ENCODE measurements at places on chromosomes 16 and 17. TPM values are rescaled to one million over a fixed set of nuclear protein-coding genes. Genes with fewer than 3 reads are reported as not detected.

GRCh38 chr16:49855822-49856671 is at the start of gene ZNF423:
TSS of gene ZNF423 (minus strand) at chr16:49856112. CDS start at chr16:49855774, 338 bp downstream.
- H3K27me3 ChIP-seq = peaks cover 42% of the 10 kb centered on the region
- H3K27ac ChIP-seq = no peak within 1 kb of the TSS
- H3K4me3 ChIP-seq = peak within 1 kb of the TSS; percentile 77

Gene EFNB3
- not detected for total RNA-seq

DNA sequence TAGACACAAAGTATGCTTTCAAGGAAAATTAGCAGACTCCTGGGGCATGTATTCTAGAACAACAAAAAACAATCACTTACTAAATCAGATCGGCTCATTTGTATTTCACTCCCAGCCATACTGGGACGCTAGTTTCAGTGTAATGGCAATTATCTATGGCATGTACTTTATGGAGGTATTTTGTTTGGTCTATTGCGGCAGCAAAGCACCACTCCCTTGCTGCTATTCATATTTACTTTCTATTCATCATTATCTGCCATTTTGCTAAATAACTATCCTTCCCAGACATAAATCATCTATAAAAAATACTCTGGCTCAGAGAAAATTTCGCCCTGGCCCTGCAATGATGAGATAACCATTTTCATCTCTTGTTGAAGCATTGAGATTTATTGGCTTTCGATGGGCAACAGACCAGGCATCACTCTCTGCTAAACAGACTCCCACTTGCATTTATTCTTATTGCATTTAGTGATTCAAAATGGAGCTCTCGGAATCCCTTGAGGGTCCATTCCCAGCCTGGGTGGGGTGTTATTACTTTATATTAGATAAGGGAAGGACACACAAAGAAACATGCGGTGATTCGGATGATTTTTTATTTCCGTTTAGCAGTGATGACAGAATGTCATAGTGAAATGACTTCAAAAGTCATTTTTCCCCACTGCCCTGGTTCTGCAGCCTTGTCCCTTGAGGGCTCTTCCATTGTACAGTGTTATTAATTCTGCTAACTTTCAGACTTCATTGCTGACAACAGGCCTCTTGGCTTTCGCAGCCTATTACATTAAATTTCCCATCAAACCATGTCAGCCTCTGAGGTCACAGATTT is 225.8 kb downstream of the IRX3 start:
- no peaks in the 10 kb centered on the region for H3K36me3 ChIP-seq
- H3K27ac ChIP-seq = no peak overlapping the region
- H3K27me3 ChIP-seq = no peaks in the 10 kb centered on the region
- no peak for DNase-seq

DNA sequence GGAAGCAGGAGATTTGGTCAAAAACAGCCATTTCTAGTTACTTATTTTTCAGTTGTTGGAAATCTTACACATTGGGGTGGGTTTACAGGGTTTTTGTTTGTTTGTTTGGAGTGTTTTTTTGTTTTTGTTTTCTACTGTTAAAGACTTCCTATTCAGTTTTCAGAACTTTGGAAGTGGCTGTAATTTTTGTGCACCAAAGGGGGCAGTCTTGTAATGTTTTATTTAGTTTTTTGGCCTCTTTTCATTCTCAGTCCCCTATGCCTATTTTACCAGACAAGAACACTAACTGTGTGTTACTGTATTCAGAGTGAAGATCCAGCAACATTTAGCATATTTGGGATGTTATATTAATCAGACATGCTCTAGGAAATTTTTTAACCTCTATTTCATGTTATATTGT is 20.6 kb downstream of the TPPP3 start:
- no peaks in the 10 kb centered on the region for H3K27me3 ChIP-seq
- no peak for DNase-seq
- no peaks in the 10 kb centered on the region for H3K4me1 ChIP-seq

DNA sequence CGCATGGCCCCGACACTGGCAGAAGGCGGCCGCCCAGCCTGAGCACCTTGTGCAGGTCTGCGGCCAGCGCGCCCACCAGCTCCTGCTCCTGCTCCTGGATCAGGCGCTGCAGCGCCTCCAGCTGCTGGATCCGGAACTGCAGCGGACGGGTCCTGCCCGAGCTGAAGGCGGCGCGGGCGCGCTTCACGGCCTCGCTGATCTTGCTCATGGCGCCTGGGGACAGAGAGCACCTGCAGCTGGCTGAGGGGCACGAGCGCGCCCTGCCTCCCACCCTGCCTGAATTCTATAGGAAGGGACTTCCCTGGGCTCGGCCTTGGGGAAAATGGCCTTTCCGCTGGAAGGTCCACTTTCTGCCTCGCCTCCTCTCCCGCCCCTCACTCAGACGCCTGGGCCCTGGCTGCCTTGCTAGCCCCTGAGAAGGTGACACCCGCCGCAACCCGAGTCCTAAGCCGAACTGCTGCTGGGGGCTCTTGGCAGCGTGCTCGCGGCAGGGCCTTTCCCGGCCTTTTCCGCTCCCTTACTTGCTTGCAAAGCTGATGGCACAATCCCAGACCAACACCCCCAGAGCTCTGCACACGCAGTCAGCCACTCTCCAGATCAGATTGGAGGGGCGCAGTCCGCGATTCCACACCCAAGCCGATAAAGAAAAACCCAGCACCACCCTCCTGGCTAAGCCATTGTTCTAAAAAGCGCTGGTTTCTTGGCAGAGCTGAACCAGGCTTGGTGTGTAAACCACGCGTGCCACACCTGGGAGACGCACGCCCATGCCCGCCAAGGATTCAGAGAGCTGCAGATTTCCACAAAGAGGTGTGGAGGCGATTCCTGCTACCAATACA is 3.0 kb downstream of the ALDH3A1 start:
- peak; percentile 85 for DNase-seq
- H3K27me3 ChIP-seq = peaks cover 8% of the 10 kb centered on the region
- H3K27ac ChIP-seq = no peak overlapping the region
- peak overlapping the region; percentile 77 for H3K4me3 ChIP-seq

- no peaks in the 10 kb centered on the region for H3K36me3 ChIP-seq
- H3K27ac ChIP-seq = no peak overlapping the region
- DNase-seq = no peak
- peaks cover 6% of the 10 kb centered on the region for H3K4me1 ChIP-seq
- peaks cover 17% of the 10 kb centered on the region for H3K27me3 ChIP-seq
- no peak overlapping the region for H3K4me3 ChIP-seq
Observed at GRCh38 chr17:7824021-7824924, 9.7 kb upstream of the KDM6B start.

DNA sequence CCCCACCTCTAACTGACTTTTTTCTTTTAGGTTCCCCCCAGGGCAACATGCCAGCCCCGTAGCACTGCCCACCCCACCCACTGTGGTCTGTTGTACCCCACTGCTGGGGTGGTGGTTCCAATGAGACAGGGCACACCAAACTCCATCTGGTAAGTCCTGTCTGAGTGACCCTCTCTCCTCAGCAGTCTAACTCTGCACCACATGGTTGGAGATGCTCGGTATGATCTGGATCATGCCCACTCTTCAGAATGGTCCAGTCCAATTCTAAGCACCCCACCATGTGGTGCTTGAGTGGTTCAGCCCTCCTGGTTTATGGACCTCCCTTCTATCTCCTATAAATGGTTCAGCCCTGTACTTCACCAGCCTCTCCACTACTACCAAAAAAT is 5.9 kb downstream of the KDM6B start:
- no peaks in the 10 kb centered on the region for H3K36me3 ChIP-seq
- H3K27ac ChIP-seq = peak overlapping the region; percentile 99
- H3K27me3 ChIP-seq = no peaks in the 10 kb centered on the region
- peak; percentile 20 for DNase-seq
- H3K4me3 ChIP-seq = peak overlapping the region; percentile 93

Gene CD300H
- not detected for total RNA-seq

DNA sequence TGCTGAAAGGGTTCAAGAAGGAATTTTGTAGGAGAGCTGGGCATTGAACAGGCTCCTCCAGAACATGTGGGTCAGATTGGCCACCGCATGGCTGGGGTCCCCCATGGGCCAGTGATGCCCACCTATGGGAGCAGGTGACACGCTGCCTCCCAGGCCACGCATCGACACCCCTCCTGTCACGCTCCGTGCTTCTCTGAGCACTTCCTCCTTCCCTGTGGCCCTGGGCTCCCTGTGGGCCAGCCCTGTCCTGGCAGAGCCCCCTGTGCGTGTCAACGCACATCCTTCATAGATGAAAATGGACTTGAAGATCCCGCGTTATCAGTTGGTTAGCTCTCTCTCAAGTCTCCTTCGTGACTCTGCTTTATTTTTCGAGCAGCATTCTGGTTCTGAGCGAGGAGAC is 160.3 kb downstream of the RPTOR start:
- peaks cover 10% of the 10 kb centered on the region for H3K36me3 ChIP-seq
- no peak for DNase-seq
- H3K27ac ChIP-seq = peak overlapping the region; percentile 65
- no peaks in the 10 kb centered on the region for H3K27me3 ChIP-seq
- no peak overlapping the region for H3K4me3 ChIP-seq
- peaks cover 47% of the 10 kb centered on the region for H3K4me1 ChIP-seq

DNA sequence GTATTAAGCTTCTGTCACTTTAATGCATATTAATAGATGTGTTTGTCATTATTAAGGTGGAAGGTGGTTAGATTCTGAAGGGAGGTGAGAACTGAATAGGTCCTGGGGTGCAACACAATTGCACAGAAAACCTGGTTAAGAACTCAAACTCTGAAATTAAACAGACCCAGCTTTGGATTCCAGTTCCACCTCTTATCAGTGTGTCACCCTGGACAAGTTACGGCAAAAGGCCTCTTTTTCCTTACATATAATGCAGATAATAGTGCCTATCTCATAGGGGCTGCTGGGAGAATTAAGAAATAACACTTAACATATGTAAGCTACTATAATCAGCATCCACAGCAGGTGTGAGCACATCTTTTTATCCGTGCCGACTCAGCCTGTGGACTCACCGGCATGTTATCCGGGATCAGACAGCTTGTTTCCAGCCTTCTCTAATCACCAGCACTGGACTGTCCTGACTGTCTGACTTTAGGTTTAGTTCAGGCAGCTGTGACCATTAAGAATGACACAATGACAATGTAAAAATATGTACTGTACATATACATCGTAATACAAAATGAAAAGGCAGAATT is 31.4 kb downstream of the TEX2 start:
- no peaks in the 10 kb centered on the region for H3K27me3 ChIP-seq
- H3K4me3 ChIP-seq = no peak overlapping the region

GRCh38 chr17:79280866-79281572 is 206.4 kb downstream of the ENGASE start:
- H3K4me1 ChIP-seq = no peaks in the 10 kb centered on the region
- no peak overlapping the region for H3K27ac ChIP-seq
- H3K4me3 ChIP-seq = no peak overlapping the region
- DNase-seq = no peak
- no peaks in the 10 kb centered on the region for H3K27me3 ChIP-seq

- no peaks in the 10 kb centered on the region for H3K27me3 ChIP-seq
- no peak for DNase-seq
Observed at GRCh38 chr16:3215601-3216262, 19.2 kb downstream of the ZNF200 start.

GRCh38 chr16:3562914-3563480 is 14.2 kb downstream of the NLRC3 start:
- H3K27me3 ChIP-seq = no peaks in the 10 kb centered on the region
- no peak overlapping the region for H3K27ac ChIP-seq
- H3K4me3 ChIP-seq = no peak overlapping the region
- DNase-seq = no peak
- peaks cover 3% of the 10 kb centered on the region for H3K4me1 ChIP-seq

DNA sequence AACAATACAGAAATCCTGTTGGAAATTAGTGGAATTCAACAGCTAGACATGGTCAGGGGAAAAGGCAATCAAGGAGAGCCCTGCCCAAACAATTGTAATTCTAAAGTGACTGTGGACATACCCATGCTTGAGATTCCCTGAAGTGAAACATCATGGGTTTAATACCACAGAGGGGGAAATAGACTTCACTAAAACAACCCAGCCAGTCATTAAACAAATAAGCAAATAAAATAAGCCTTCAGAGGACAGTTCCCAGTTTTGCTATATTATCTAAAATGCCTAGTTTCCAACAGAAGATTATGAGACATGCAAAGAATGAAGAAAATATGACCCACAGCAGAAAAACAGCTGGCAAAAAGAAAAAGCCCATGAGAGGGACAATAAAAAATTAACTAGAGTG is 376.3 kb downstream of the CDH8 start:
- no peaks in the 10 kb centered on the region for H3K27me3 ChIP-seq
- H3K4me1 ChIP-seq = no peaks in the 10 kb centered on the region
- no peak overlapping the region for H3K27ac ChIP-seq
- DNase-seq = no peak
- no peak overlapping the region for H3K4me3 ChIP-seq

Gene PABPN1L
- total RNA-seq = not detected

DNA sequence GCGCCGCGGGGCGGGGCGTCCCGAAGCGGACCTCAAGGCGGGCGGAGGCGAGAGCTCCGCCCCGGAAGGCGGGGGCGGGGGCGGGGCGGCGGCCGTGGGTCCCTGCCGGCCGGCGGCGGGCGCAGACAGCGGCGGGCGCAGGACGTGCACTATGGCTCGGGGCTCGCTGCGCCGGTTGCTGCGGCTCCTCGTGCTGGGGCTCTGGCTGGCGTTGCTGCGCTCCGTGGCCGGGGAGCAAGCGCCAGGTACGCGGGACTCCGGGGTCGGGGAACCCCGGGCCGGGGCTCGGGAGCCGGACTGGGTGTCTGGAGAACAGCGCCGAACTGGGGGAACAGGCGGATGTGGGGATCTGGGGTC is at the start of gene TNFRSF12A:
Gene TNFRSF12A, plus strand, starts transcription at position 122 of the 357 bp plus-strand sequence. Its CDS starts 30 bp downstream, at position 152.
- H3K4me1 ChIP-seq = peaks cover 32% of the 10 kb centered on the region
- no peaks in the 10 kb centered on the region for H3K36me3 ChIP-seq
- peak within 1 kb of the TSS; percentile 87 for H3K27ac ChIP-seq
- DNase-seq = peak; percentile 87
- no peaks in the 10 kb centered on the region for H3K27me3 ChIP-seq

DNA sequence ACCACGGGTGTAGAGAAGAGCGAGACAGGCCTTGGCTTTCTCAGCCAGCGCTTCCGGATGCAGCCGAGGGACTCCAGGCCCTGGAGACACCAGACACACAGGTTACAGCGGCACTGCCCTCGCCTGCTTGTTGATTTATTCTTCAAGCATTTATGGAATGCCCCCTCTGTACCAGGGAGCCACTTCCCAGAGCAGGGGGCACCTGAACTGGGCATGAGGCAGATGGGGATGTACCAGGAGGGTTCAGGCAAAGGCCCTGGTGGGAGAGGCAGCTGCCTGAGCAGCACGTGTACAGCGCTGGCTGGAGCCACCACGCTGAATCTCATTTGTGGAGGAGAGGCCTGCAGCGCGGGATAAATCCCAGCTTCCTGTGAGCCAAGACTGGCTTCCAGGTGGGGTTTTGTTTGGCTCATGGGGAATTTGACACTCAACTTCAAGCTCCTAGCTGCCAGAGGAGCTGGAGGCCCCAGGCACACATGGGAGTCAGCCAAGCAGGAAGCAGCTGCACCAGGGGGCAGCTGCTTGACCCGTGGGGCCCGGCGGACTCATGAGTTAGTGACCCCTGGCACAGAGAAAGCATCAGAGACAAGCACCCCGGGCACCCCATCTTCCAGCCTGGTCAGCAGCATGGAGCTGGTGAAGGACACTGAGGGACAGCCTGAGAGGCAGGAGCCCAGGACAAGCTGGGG is 59.7 kb downstream of the IL21R start:
- peaks cover 7% of the 10 kb centered on the region for H3K36me3 ChIP-seq
- H3K27ac ChIP-seq = peak overlapping the region; percentile 48
- no peaks in the 10 kb centered on the region for H3K27me3 ChIP-seq

Gene PDILT
- not detected for total RNA-seq

Data from natural killer cell treated with Interleukin-12 subunit alpha and Interleukin-12 subunit beta and Interleukin-15 and Interleukin-18, amount 100 ng/mL, for 72 hours (primary cell).